ENCODE measurements at places on chromosomes 11 and 22.

DNA sequence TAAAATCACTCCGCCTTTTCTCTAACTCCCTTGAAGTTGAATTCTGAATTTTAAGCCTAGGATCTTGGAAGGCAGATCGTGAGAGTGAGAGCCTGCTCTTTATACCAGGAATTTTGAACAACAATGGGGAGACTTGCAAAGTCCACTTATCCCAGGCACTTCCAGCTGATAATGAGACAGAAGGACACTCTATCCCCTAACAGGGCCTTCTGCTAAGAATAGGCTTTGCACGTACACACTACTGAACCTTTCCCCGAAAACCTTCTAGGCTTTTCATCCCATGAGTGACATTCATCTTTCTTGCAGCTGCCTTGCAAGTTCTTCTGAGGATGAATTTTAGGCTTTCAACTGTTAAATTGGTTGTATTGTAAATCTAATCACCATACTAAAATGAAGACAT lies 44.0 kb upstream of the WT1 start:
- no peaks in the 10 kb centered on the region for H3K27me3 ChIP-seq
- H3K4me1 ChIP-seq, result no peaks in the 10 kb centered on the region
- H3K4me3 ChIP-seq, result no peak overlapping the region

DNA sequence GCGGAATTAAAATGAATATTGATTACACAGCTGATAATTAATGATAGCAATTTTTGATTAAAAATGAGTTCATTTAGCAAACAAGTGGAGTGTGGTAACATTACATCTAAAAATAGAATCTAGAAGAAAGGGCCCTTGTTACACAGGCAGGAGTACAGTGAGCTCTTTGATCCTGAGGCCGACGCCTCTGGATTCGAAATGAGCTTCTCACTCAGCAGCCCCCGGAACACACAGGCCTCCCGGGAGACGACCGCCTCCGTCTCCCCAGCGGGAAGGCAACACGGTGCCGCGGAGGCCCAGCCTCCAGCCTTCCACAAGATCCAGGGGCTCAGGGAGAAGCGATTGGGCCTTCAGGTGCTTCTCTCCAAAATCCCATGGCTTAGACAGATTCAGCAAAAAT lies 379.1 kb downstream of the BRD1 start:
- no peaks in the 10 kb centered on the region for H3K36me3 ChIP-seq
- H3K27me3 ChIP-seq, result peaks cover 25% of the 10 kb centered on the region
- H3K4me3 ChIP-seq, result no peak overlapping the region

DNA sequence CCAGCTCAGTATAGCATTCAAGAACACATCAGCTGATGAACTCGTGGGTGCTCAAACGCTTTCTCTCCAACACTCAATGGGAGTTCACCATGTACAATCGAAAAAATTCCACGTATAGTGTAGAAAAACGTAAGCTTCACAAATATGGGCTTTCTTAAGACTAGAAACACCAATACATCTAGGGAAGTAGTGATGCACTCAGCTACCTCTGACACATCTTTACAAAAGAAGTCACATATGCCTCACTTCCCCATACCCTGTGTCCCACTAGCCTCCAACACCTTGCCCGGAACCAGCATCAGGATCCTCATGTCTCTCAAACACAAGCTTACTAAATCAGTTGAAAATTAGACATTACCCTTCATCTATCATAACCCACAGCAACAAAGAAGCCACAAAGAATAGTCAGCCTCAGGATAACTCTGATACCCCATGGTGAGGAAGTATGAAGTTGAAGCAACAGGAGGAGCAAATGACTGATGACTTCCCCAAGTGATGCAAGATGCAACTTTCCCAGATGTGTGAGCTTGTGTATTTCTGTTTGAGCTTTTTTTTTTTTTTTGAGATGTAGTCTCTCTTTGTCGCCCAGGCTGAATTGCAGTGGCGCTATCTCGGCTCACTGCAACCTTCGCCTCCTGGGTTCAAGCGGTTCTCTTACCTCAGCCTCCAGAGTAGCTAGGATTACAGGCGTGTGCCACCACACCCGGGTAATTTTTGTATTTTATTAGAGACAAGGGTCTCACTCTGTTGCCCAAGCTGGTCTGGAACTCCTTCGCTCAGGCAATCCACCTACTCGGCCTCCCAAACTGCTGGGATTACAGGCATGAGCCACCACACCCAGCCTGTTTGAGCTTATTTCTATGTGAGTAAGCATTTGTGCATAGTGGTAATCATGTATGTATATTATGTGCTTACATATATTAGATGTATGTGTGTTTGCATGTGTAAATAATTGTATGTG lies 8.5 kb upstream of the DENND5A start:
- H3K4me1 ChIP-seq, result no peaks in the 10 kb centered on the region
- no peak overlapping the region for H3K27ac ChIP-seq
- no peak overlapping the region for H3K4me3 ChIP-seq
- H3K36me3 ChIP-seq, result no peaks in the 10 kb centered on the region
- DNase-seq, result peak; percentile 15
- no peaks in the 10 kb centered on the region for H3K27me3 ChIP-seq

DNA sequence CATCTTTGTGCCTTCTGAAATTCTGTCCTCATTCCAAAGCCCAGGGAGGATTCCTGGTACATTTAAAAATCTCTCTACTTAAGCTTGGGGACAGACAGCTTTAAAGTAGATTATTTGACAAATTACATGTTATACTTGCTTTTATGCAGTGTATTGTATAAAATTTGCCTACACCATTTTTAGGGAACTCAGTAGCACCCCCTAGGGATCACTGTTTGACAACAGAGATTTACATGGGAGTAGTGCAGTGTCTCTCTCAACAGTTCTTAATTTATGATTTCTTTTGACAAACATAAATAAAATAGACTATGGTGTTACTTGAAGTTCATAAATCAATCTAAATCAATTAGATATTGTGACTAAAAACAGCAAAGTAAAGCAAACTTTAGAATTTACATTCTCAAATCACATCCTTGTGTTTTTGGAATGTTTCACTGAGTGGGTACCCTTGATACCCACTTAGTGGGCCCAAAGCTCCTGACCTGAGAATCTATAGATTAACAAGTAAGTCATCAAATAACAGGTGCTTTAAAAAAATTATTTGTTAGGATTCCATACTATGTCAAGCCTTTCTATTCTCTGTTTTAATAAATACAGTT lies 428.8 kb downstream of the DYNC2H1 start:
- H3K36me3 ChIP-seq, result no peaks in the 10 kb centered on the region
- no peak for DNase-seq
- H3K27me3 ChIP-seq, result no peaks in the 10 kb centered on the region

DNA sequence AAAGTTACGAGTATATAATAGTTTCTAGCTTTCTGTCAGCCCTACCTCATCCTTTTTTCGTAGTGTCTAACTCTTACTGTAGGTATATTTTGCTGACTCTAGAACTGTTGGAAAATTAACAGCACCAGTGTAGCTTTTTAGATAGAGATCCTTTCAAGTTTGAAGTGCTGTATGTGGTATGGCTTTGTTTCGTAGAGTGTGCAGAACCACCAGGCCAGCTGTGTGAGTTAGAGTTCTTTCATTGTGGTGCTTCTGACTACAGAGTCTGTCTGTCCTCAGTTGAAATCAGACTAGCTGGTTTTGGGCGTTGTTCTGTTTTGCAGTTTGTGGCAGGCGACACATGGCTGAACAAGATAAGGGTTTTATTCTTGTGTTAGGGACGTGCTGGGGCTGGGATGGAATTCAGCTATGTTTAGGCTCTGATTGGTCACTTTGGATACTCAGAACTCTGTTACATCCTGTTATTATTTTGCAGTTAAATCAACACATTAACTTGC lies 3.2 kb downstream of the ARHGEF12 start:
- no peaks in the 10 kb centered on the region for H3K36me3 ChIP-seq
- H3K27me3 ChIP-seq, result no peaks in the 10 kb centered on the region
- DNase-seq, result no peak
- no peaks in the 10 kb centered on the region for H3K4me1 ChIP-seq
- peak overlapping the region; percentile 82 for H3K4me3 ChIP-seq

DNA sequence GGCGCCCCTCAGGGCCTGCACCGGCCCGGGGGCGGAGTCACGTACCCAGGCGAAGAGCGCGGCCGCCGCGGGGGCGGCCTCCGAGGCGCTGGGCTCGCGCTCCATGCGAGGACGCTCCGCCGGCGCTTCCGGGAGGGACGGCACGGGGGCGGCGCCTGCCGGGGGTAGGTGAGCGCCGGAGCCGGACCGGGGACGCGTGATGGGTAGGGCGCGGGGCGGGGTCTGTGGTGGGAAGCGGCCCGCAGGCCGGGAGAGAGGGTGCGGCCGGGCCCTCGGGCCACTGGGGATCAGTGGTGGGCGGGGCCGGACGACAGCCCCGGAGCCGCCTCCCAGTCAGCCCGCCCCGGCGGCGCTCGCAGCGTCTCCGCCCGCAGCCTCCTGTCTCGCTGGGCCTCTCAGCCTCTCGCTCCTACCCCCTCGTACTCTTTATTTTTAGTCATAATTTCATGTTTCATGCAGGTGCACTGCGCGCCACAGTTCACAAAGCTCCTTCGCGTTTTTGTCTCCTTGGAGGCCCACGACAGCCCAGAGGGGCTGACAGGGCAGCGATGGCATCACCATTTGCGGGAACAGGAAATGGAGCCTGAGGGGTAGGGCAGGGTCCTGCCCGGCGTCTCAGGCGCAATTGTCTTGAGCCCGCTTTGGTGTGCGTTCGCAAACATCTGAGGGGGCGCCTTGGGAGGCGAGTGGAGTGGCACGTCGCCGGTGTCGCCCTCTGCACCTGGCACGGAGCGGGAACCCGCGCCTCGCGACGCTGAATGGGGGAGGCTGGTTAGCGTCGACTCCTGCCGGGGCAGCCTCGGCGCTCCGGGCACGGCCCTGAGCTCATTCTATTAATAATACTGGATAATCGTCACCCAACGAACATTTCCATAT lies at the start of gene SERGEF:
Gene SERGEF, minus strand, starts transcription at position 142 of the 876 bp plus-strand sequence. Its CDS starts 37 bp downstream, at position 105.
- peak; percentile 95 for DNase-seq
- H3K27me3 ChIP-seq, result no peaks in the 10 kb centered on the region
- peak within 1 kb of the TSS; percentile 97 for H3K27ac ChIP-seq
- H3K4me3 ChIP-seq, result peak within 1 kb of the TSS; percentile 84
- peaks cover 15% of the 10 kb centered on the region for H3K4me1 ChIP-seq
- no peaks in the 10 kb centered on the region for H3K36me3 ChIP-seq

- no peaks in the 10 kb centered on the region for H3K36me3 ChIP-seq
- DNase-seq, result no peak
- H3K4me3 ChIP-seq, result no peak overlapping the region
Measured at GRCh38 chr11:43515090-43515489, 156.4 kb downstream of the TTC17 start.

DNA sequence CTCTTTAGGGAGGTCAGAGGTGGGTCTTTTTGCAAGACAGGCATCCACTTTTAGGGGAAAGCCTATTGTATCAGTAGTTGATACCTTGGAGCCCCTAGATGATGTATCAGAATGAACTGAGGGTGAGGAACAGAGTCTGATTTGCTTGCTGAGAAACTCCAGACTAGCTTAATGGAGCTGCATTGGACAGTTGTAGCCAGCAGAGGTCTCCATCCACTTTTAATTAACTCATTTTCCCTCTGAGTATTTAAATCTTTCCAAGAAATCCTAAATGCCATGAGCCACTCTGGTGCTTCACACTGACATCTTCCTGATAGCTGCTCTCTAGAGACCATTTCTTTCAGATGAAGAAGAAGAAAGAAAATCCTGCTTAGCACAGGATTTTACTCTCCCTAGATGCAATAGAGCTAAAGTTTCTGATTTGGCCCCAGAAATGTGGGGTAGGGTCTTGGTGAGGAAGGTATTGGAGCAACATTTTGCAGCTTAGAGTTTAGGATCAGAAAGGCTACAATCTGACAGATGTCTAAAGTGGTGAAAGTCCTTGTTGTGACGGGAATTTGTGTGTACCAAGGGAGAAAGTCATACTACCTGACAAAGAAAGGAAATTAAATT lies 38.0 kb downstream of the EXT2 start:
- H3K27me3 ChIP-seq, result no peaks in the 10 kb centered on the region
- no peak overlapping the region for H3K27ac ChIP-seq
- no peak for DNase-seq
- H3K4me3 ChIP-seq, result no peak overlapping the region
- H3K36me3 ChIP-seq, result peaks cover 34% of the 10 kb centered on the region
